ENCODE measurements at places on chromosomes 5 and 9. TPM values are rescaled to one million over a fixed set of nuclear protein-coding genes. Genes with fewer than 3 reads are reported as not detected.

The PBX3 gene
- total RNA-seq = 14.2 TPM

The DRD1 gene
- not detected for total RNA-seq

The GRK6 gene
- total RNA-seq = 19.8 TPM

The FREM1 gene
- 0.26 TPM for total RNA-seq

The INSL6 gene
- not detected for total RNA-seq

The FAM151B gene
- total RNA-seq = 1.2 TPM

Data from epithelial cell of alveolus of lung (primary cell).